Lower lobe of right lung (tissue), 2 donors: ENCODE measurements at places on chromosomes 1 and 21. TPM values are rescaled to one million over a fixed set of nuclear protein-coding genes. Genes with fewer than 3 reads are reported as not detected.

GRCh38 chr1:121443001-121443540 is 258.3 kb downstream of the SRGAP2C start:
- H3K36me3 ChIP-seq = no peaks in the 10 kb centered on the region
- no peak overlapping the region for H3K27ac ChIP-seq
- H3K4me1 ChIP-seq = no peaks in the 10 kb centered on the region
- no peaks in the 10 kb centered on the region for H3K27me3 ChIP-seq
- no peak overlapping the region for H3K4me3 ChIP-seq

DNA sequence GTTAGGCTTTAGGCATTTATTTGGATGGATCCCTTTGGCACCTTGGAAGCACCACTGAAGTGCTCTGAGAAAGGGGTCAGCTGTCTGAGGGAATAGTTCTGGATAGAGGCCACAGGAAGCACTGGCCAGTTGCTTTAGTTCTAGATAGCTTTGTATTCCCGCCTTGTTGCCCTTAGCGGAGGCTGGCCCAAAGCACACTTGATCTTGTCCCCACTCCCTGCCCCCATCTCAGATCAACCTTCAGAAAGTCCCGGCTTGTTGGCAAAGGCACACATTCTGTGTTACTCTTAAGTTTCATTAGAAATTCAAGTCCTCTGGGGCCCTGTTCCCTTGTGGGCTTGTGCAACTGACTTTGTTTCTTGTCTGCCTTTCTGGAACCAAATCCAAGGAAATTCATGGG is 15.2 kb upstream of the NBL1 start:
- H3K27me3 ChIP-seq = no peaks in the 10 kb centered on the region
- no peak overlapping the region for H3K27ac ChIP-seq
- H3K4me1 ChIP-seq = no peaks in the 10 kb centered on the region
- H3K4me3 ChIP-seq = no peak overlapping the region

- no peak for DNase-seq
- H3K27ac ChIP-seq = no peak overlapping the region
- no peak overlapping the region for H3K4me3 ChIP-seq
- H3K4me1 ChIP-seq = no peaks in the 10 kb centered on the region
- no peaks in the 10 kb centered on the region for H3K36me3 ChIP-seq
Observed at GRCh38 chr21:37047079-37047478, 25.8 kb downstream of the PIGP start.

DNA sequence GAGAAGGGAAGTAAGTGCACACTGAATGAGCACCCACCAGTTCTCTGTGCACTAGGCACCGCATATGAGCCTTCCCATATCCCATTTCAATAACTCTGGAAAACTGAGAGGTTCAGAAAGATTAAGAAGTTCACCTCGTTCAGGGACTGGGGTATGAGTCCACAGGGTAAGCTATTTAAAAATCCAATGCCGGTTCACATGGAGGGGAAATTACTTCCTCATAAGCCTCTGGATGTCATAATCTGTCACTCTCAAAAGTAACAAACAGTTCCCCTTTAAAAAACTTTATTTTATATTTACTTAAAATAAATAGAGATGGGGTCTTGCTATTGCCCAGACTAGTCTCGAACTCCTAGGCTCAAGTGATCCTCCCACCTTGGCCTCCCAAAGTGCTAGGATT is 1.9 kb downstream of the OR2B11 start:
- DNase-seq = no peak
- no peak overlapping the region for H3K27ac ChIP-seq
- H3K4me1 ChIP-seq = peaks cover 6% of the 10 kb centered on the region
- H3K36me3 ChIP-seq = no peaks in the 10 kb centered on the region

- no peak overlapping the region for H3K4me3 ChIP-seq
- no peak for DNase-seq
- no peaks in the 10 kb centered on the region for H3K4me1 ChIP-seq
- H3K27me3 ChIP-seq = no peaks in the 10 kb centered on the region
- no peak overlapping the region for H3K27ac ChIP-seq
Observed at GRCh38 chr1:163844459-163844858, 522.7 kb downstream of the NUF2 start.

DNA sequence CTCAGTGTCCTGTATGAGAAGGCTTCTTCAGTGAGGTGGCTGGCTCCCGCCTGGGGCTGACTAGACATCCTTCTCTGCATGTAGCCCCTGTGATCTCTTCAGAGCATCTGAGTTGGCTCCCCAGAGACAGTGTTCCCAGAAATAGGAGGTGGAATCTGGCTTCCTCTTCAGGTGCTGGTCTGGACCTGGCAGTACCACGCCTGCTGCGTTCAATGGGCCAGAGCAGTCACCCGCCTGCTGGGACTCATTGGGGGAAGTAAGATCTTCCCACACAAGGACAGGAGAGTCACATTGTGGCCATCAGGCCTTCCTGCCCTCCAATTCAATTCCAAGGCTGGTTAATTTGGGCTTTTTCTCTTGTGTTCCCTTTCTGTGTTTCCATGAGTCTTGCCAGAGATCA is 51.0 kb downstream of the ADARB1 start:
- no peak for DNase-seq
- H3K4me1 ChIP-seq = peaks cover 20% of the 10 kb centered on the region
- no peaks in the 10 kb centered on the region for H3K36me3 ChIP-seq
- H3K27me3 ChIP-seq = no peaks in the 10 kb centered on the region
- no peak overlapping the region for H3K27ac ChIP-seq

Gene HECTD3
- total RNA-seq = 47.6 TPM

Gene FCRL1
- 4.2 TPM for total RNA-seq

Gene CCDC27
- not detected for total RNA-seq

Gene NBPF10
- 3.2 TPM for total RNA-seq

Gene LAMB3
- total RNA-seq = 47.2 TPM

Gene LAMC1
- 96.9 TPM for total RNA-seq
